ENCODE measurements at places on chromosomes 6 and 20.
A peak's percentile ranks its signal among the peaks of the same experiment; 100 is the strongest.

- no peak for DNase-seq
Observed at GRCh38 chr6:44462797-44463727, 75.6 kb downstream of the CDC5L start.

DNA sequence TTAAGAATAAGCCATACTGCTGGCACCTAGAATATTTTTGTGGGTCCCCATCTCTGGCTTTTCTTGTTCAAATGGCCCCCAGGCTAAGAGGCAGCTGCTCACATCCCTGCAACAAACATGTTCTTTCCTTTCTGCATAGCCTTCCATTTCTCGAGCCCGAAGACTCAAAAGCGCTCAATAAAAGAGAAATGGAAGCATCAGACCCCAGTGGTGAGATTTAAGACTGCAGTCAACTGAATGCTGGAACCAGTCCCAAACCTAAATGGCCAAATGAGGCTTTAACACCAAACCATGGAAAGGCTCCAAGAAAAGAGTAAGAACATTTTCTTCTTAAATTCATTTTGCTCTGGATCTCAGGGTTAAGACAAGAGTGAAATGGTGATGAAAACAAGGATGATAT lies 122.1 kb upstream of the TRAF3IP2 start:
- no peak for DNase-seq

- DNase-seq = no peak
Observed at GRCh38 chr6:35161776-35162607, 20.9 kb upstream of the TCP11 start.

- no peak for DNase-seq
Observed at GRCh38 chr6:149483849-149484655, 762 bp downstream of the ZC3H12D start.

- no peak for DNase-seq
Observed at GRCh38 chr6:7249391-7249790, 63.6 kb downstream of the SSR1 start.

DNA sequence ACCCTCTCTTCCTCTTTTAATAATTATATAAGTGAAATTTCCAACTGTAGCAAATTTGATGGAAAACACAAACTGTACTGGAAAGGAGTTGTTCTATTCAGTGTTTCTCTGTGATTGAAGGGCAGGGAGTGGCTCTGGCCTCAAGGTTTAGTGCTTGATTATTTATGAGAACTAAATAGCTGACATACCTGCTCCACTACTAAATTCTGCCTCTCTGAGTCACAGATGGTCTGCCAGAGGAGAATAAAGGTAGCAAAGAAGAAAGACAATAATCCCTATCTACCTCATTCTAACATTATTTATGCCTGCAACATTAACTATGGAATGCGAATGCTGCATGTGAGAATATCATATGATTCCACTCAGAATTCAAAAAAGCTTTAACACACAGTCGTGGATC lies 9.3 kb downstream of the BMP5 start:
- DNase-seq = no peak

- DNase-seq = no peak
Observed at GRCh38 chr20:64152906-64153305, 11.3 kb upstream of the MYT1 start.

- no peak for DNase-seq
Observed at GRCh38 chr6:106858653-106859092, 115.9 kb downstream of the CD24 start.

DNA sequence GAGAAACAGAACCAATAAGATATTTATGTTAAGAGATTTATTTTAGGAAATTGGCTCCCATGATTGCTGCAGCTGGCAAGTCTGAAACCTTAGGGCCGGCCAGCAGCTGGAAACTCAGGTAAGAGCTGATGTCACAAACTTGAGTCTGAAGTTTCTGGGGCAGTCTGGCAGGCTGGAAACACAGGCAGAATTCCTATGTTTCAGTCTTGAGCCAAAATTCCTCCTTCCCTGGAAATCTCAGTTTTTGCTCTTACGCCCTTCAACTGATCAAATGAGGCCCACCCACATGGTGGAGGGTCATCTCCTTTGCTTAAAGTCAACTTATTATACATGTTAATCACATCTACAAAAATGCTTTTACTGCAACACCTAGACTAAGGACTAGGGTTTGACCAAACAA lies 184.1 kb downstream of the SOD2 start:
- no peak for DNase-seq

GRCh38 chr6:20271818-20272217 lies 59.5 kb upstream of the MBOAT1 start:
- DNase-seq = no peak

GRCh38 chr6:170535004-170535403 lies 18.1 kb downstream of the PSMB1 start:
- no peak for DNase-seq

GRCh38 chr6:137160763-137161162 lies 12.7 kb downstream of the IL22RA2 start:
- no peak for DNase-seq

DNA sequence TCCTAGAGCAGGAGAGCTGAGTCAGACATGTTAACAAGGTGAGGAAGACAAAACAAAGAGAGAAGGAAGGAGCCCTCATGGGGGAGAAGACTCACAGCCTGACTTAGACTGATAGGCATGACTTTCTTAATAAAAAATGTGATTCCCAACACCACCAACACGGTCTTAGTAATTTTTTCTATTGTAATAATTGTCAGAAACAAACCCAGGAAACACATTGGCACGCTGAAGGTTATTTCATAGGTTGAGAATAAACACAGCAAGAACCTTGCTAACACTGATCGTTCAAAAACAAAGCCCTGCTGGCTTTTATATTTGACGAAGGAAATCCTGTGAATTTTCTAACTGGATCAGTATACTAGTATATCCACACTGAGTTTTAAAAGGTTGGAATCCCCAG lies 286.8 kb downstream of the HACE1 start:
- DNase-seq = no peak

GRCh38 chr20:49705358-49705757 lies 8.3 kb downstream of the B4GALT5 start:
- DNase-seq = no peak

DNA sequence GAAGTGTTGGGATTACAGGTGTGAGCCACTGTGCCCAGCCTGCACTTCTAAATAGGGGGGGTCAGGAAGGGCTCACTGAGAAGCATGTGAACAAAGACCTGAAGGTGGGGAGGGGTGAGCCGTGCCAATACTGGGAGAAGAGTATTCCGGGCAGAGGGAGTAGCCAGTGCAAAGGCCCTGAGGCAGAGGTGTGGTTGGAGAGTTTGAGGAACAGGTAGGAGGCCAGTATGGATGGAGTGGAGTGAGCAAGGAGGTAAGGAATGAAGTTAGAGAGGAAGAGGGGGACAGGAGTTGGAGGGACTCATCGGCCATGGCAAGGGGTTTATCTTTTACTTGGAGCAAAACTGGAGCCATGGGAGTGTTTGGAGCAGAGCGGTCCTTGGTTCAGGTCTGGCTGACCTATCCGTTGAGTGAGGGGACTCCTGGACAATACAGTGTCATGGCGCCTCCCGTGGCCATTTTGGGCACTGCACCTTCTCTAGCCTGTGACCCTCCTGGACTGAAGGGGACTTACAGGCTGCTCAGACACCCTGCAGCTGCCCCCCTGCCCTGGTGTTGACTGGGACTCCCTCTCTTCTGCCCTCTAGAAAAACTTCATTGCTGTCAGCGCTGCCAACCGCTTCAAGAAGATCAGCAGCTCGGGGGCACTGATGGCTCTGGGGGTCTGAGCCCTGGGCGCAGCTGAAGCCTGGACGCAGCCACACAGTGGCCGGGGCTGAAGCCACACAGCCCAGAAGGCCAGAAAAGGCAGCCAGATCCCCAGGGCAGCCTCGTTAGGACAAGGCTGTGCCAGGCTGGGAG lies 12.1 kb downstream of the FOXS1 start:
- DNase-seq = no peak

GRCh38 chr20:2005831-2006426 lies 12.1 kb upstream of the PDYN start:
- DNase-seq = no peak

DNA sequence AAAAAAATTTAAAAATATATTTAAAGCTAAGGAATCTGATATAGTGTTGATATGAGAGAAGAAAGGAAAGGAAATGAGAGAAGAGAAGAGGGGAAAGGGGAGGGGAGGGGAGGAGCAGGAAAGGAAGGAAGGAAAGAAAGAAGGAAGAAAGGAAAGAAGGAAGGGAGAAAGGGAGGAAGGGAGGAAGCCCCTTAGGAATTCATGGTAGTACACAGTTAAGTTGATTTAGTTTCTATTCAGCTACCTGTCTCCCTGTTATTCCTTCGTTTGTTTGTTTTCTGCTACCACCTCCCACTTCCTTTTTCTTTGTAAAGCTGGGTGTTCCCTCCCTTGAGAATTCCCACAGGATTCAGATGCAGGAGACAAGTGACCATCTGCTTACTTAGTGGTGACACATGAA lies 1025.4 kb upstream of the FLRT3 start:
- DNase-seq = no peak

- DNase-seq = no peak
Observed at GRCh38 chr6:118206221-118206620, 299.2 kb downstream of the SLC35F1 start.

DNA sequence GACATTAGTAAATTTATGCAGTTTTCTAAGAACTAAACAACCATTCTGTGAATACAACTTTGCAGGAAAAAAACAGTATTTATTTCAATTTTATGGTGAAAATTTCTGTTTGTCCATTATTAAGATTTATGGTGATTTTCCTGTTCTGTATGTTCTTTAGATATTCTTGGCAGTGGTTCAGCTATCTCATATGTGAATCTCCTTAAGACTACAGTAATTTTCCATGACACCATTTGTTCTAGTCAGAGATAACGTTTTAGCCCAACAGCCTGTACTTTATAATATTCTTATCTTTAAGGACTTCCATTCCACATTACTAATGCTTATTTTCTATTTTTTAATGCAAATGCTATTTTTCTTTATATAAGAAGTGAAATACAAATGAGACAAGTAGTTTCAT lies 504.0 kb downstream of the RFPL4B start:
- DNase-seq = no peak

- no peak for DNase-seq
Observed at GRCh38 chr6:28489366-28490204, 26.0 kb downstream of the GPX6 start.

DNA sequence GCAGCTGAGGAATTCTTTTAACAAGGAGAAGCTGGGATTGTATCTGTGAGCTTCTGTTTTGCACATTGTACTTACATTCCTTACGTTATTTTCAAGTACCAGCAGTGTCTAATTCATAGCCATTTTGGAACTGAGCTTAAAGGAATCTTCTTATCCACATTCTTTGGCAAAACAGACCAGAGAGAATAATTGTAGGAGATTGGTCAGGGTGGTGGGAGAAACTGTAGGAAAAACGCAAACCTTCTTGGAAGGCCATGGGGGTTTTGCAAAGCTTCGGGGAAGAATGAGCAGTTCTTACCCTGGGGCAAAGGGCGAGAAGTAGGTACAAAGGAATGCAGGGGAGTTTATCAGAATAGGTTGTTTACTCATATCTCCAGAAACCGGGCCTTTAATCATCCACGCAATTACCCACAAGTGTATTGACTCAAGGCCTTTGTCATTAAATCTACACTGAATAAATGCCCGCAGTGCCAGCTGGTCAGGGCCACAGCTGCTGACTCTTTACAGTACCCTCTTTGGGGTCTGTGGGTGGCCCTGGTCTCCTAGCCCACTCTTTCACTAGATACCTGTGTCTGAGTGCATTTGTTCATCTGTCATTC lies 39.6 kb upstream of the SPTLC3 start:
- no peak for DNase-seq

- DNase-seq = peak; percentile 75
Observed at GRCh38 chr6:168032005-168032760, 34.7 kb downstream of the KIF25 start.

GRCh38 chr6:69284176-69284730 lies 512.6 kb downstream of the LMBRD1 start:
- DNase-seq = no peak

DNA sequence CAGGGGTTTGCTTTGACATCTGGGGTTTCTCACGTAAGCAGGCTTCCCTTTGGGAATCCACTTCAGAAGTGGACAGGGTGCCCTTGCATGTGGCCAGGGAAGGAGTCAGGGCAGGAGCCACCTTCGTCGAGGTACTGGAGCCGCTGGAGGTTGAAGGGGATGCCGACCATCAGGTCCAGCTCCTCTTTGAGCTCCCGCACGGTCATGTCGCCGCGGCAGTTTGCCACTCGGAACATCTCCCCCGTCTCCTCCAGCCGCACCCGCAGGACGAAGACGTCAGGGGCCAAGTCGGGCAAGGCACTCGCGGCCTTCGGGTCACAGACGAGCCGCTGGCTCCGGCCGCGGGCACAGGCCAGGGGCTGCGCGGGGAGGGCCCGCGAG lies 360 bp downstream of the ANKRD60 start:
- no peak for DNase-seq

DNA sequence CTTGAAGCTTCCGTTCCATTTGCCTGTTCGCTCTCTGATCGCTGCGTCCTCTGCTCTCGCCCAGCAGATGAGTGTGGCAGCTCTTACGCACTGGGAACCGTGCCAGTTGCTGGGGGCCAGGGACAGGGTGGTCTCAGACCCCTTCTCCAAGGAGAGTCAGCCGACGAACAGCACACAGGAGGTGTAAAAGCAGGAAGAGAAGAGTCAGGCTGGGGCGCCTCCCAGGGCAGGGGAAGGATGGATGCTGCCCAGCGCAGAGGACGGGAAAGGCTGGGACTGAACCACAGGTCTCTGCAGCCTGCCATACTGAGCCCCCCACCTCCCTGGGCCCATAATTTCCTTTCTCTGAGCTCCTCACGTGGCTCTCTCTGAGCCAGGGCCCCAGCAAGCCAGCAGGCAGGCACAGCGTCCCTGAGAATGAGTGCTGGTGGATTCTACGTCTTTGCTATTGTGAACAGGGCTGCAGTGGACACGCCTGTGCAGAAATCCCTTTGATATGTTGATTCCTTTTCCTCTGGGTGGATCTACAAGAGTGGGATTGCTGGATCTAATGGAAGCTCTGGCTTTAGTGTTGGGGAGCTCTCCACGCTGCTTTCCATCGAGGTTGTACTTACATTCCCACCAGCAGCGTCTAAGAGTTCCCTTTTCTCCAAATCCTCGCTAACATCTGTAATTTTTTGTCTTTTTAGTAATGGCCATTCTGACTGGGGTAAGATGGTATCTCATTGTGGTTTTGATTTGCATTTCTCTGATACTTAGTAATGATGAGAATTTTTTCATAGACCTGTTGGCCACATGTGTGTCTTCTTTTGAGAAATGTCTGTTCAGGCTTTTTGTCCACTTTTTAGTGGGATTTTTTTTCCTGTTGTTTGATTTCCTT lies 104.1 kb downstream of the PSMB1 start:
- no peak for DNase-seq

- no peak for DNase-seq
Observed at GRCh38 chr6:144786825-144787224, 501.7 kb downstream of the UTRN start.

- DNase-seq = no peak
Observed at GRCh38 chr6:150395388-150396009, 26.7 kb downstream of the IYD start.

GRCh38 chr6:159720708-159721107 lies 6.6 kb upstream of the WTAP start:
- DNase-seq = no peak

- no peak for DNase-seq
Observed at GRCh38 chr20:52965380-52965779, 6.8 kb upstream of the TSHZ2 start.

- DNase-seq = no peak
Observed at GRCh38 chr6:91155129-91155785, 568.4 kb upstream of the MAP3K7 start.
